Naive B cell (primary cell): ENCODE measurements at places on chromosomes 5 and 9. TPM values are rescaled to one million over a fixed set of nuclear protein-coding genes. Genes with fewer than 3 reads are reported as not detected.

DNA sequence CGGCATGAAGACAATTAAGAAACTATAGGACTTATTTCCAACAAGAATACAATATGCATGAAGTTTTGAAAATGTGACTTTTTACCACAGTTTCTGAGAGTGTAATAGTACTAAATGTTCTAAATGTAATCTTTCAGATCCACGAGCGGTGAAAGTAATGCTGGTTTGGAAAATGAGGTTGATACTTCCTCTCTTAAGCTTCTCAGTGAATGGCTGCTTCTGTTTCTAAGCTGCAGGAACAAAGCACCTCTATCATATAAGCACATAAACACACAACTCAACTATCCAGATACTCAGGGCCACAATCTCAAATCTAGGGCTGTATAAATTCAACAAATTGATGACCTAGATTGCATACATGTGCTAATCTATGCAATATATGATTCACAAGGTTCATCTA lies 78.3 kb downstream of the LIFR start:
- H3K4me1 ChIP-seq: no peaks in the 10 kb centered on the region
- DNase-seq: no peak
- H3K27me3 ChIP-seq: peaks cover 46% of the 10 kb centered on the region
- no peaks in the 10 kb centered on the region for H3K36me3 ChIP-seq

DNA sequence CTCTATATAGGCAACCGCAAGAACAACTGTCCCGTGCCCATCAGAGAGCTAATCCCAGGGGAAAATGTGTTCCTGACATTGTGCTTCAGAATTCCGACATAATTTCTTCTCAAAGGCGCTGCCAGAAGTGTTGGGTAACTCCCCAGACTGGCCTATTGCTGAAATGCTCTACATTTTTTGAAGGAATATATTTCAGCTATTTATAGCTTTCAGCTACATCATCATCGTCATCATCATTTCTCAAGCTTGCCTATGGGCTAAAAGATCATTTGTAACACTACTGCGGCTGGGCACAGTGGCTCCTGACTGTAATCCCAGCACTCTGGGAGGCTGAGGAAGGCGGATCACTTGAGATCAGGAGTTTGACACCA lies 49.7 kb downstream of the MYO10 start:
- DNase-seq: no peak
- H3K4me3 ChIP-seq: no peak overlapping the region
- no peak overlapping the region for H3K27ac ChIP-seq
- H3K36me3 ChIP-seq: peaks cover 5% of the 10 kb centered on the region

- H3K4me1 ChIP-seq: peaks cover 2% of the 10 kb centered on the region
- DNase-seq: no peak
These were observed 5.5 kb upstream of the GSN start for GRCh38 chr9:121262423-121262822.

Gene PALM2AKAP2
- polyA plus RNA-seq: not detected

GRCh38 chr9:27383524-27383923 lies 86.6 kb upstream of the EQTN start:
- no peak for DNase-seq
- peak overlapping the region; percentile 89 for H3K27ac ChIP-seq
- H3K4me1 ChIP-seq: peaks cover 91% of the 10 kb centered on the region
- H3K27me3 ChIP-seq: no peaks in the 10 kb centered on the region
- peak overlapping the region; percentile 82 for H3K4me3 ChIP-seq

GRCh38 chr9:94490465-94490864 lies 64.4 kb upstream of the PCAT7 start:
- peaks cover 8% of the 10 kb centered on the region for H3K27me3 ChIP-seq
- DNase-seq: no peak
- no peak overlapping the region for H3K27ac ChIP-seq
- H3K4me3 ChIP-seq: no peak overlapping the region
- H3K4me1 ChIP-seq: no peaks in the 10 kb centered on the region

GRCh38 chr5:173627271-173627670 lies 10.8 kb upstream of the BOD1 start:
- no peak for DNase-seq
- H3K4me1 ChIP-seq: peaks cover 14% of the 10 kb centered on the region
- peaks cover 9% of the 10 kb centered on the region for H3K27me3 ChIP-seq
- H3K36me3 ChIP-seq: no peaks in the 10 kb centered on the region
- no peak overlapping the region for H3K4me3 ChIP-seq
- no peak overlapping the region for H3K27ac ChIP-seq

DNA sequence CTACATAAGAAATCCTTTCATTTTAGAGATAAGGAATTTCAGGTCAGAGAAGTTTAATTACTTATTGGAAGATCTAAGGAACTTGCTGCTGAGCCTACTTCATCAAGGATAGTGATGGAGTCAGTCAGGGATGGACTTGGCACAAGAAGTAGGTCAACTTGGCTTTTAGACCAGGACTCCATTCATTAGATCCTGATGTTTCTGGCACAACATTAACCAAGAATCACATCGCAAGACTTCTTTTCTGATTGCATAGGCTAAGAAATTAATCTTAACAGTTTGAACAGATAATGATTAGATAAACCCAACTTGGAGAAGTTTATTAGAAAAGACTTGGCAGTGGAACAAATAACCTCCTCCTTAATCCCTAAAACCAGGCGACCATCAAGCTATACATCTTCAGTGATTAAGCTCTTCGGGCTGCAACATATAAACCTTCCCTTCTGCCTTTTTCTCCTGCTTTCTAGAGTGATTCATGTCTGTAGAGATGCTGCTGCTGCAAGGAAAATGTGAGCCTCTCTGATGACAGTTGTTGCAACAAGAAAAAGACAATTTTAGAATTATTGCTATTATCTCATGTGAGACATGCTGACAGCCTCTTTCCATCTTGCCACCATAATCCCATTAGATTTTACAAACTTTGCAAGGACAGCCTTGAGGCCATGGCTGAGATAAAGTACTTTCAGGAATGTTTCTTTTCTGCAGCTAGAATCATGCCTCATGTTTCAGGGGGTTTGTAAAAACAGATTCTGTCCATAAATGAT lies 207.9 kb upstream of the SLC27A6 start:
- H3K27me3 ChIP-seq: no peaks in the 10 kb centered on the region
- H3K4me3 ChIP-seq: no peak overlapping the region
- DNase-seq: no peak
- no peak overlapping the region for H3K27ac ChIP-seq

Gene ADAMTS2
- not detected for polyA plus RNA-seq

Gene PTGDS
- 1.4 TPM for polyA plus RNA-seq

DNA sequence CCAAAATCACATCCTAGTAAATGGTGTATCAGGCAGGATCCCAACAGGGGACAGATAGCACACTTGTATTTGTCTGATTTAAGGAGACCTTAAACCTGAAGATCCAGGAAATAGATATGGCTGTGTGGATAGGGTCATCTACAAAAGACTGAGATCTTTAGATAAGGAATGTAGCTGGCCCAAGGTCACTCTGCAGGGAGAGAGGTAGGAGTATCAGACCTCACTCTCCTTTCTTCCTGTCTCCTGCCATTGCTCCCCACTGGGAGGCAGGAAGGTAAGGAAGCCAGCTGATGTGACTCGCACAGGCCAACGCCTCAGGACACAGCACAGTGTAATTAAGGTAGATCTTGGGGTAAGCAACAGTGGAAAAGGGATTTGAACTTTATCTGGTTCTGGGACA lies 85.8 kb downstream of the PLPPR1 start:
- DNase-seq: no peak
- H3K27me3 ChIP-seq: no peaks in the 10 kb centered on the region
- no peaks in the 10 kb centered on the region for H3K36me3 ChIP-seq
- no peak overlapping the region for H3K27ac ChIP-seq
- no peaks in the 10 kb centered on the region for H3K4me1 ChIP-seq

- DNase-seq: no peak
- peaks cover 11% of the 10 kb centered on the region for H3K36me3 ChIP-seq
- no peak overlapping the region for H3K27ac ChIP-seq
These were observed 170.4 kb upstream of the OTULINL start for GRCh38 chr5:14411216-14411615.

Gene CDO1
- polyA plus RNA-seq: not detected

- H3K27ac ChIP-seq: no peak overlapping the region
- DNase-seq: no peak
- peaks cover 9% of the 10 kb centered on the region for H3K4me1 ChIP-seq
- H3K4me3 ChIP-seq: no peak overlapping the region
- H3K36me3 ChIP-seq: no peaks in the 10 kb centered on the region
These were observed 155.4 kb downstream of the GOLPH3 start for GRCh38 chr5:32018476-32019436.

Gene SPAG8
- polyA plus RNA-seq: not detected

DNA sequence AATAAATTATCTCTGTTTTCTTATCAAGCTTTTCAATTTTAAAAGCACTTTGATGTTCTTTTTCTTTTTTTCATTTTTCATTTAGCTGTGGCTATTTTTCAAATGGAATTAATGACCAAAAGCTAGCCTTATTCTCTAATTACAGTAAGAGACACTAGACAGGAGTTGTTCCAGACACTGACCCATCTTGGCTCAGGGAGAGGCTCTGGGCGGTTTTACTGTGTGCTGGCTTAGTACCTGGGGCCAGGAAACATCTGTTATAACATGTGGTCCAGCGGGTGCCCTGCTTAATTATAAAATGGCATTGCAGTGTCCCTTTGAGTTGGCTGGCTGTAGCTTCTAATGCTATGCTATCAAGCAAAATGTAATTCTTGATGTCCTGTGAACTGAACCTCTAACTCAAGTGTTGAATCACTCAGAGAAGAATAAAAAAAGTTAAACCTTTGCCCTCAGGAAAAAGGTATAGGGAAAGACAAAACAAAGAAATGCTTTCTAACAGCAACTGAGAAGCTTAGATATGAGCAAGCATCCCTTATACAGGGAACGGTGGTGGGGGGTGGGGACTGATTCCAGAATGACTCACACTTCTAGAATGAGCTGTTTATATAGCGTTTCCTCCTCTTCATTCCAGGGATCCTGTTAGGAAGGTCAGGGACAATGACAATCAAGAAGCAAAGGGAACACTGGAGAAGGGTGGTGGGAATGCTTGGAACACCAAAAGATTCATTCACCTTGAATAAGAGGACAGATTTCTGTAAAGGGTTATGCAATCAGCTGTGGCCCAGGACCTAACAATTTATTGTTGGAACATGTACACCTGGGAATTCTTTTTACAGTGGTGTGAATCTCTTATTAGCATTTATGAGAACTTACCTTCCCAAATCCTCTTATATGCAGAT lies 58.7 kb upstream of the NFIB start:
- no peak overlapping the region for H3K4me3 ChIP-seq
- no peak overlapping the region for H3K27ac ChIP-seq
- peaks cover 11% of the 10 kb centered on the region for H3K27me3 ChIP-seq

DNA sequence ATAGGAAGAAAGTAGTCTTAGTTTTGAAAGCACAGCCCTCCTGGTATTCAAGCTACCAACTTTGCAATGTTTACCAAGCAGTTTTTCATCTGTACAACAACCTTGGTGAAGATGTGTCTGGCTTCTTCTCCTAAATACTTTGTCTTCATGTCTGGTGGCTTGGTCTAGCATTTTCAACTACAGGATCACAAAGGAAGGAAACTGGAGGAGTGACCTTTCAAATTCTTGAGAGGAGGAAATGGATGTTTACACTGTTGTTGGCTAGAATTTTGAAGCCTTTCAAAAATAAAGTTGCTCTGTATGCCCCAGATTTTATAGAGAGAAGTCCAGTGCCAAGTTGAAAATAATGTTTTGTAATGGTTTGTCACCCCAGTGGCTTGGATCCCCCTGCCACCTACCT lies 16.3 kb downstream of the PAM start:
- no peaks in the 10 kb centered on the region for H3K27me3 ChIP-seq
- no peak for DNase-seq
- no peak overlapping the region for H3K4me3 ChIP-seq
- H3K36me3 ChIP-seq: no peaks in the 10 kb centered on the region
- H3K4me1 ChIP-seq: no peaks in the 10 kb centered on the region

DNA sequence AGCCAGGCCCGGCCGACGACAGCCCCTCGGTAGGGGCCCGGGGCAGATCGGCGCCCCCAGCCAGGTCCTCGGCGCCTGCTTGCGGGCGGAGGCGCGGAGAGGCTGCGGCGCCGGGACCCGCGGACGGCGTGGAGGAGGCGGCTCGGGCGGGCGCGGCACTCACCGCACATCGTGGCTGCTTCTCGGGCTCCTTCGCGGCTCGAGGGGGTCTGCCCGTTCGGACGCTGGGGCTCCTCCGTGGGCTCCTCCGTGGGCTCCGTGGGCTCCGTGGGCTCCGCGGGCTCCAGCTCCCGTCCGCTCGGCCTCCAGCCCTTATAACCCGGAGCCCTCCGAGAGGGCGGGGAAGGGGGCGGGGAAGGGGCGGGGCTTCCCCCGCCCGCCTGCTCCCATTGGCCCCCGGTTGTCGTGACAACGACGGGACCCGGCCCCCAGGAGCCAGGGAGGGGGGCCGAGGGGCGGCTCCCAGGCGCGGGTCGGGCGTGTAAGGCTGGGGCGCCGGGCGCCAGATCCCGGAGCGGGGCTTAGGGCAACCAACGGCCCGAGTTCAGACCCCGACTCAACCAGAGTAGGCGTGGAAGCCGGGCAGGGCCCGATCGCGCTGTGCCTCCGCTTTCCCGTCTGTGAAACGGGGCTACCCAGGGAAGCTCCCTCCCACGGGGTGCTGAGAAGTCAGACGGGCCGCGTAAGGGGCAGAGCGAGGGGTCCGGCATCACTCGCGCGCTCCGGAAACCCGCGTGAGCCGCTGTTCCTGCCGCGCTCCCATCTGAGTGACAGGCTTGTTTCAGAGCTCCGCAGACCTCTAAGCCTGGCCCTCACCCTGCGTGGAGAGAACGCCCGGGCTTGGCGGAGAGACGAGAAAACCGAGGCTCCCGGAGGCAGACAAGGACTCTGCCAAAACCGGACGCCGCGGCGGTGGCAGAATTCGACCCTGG lies at the start of gene GFPT2:
Gene GFPT2 (minus strand): TSS at position 289 of the 932 bp plus-strand sequence. CDS start 119 bp downstream, at position 170.
- H3K36me3 ChIP-seq: peaks cover 7% of the 10 kb centered on the region
- H3K27me3 ChIP-seq: peaks cover 62% of the 10 kb centered on the region
- peak within 1 kb of the TSS; percentile 86 for H3K4me3 ChIP-seq
- H3K27ac ChIP-seq: no peak within 1 kb of the TSS
- peaks cover 8% of the 10 kb centered on the region for H3K4me1 ChIP-seq

Gene SHC3
- not detected for polyA plus RNA-seq

Gene TMC1
- polyA plus RNA-seq: not detected

DNA sequence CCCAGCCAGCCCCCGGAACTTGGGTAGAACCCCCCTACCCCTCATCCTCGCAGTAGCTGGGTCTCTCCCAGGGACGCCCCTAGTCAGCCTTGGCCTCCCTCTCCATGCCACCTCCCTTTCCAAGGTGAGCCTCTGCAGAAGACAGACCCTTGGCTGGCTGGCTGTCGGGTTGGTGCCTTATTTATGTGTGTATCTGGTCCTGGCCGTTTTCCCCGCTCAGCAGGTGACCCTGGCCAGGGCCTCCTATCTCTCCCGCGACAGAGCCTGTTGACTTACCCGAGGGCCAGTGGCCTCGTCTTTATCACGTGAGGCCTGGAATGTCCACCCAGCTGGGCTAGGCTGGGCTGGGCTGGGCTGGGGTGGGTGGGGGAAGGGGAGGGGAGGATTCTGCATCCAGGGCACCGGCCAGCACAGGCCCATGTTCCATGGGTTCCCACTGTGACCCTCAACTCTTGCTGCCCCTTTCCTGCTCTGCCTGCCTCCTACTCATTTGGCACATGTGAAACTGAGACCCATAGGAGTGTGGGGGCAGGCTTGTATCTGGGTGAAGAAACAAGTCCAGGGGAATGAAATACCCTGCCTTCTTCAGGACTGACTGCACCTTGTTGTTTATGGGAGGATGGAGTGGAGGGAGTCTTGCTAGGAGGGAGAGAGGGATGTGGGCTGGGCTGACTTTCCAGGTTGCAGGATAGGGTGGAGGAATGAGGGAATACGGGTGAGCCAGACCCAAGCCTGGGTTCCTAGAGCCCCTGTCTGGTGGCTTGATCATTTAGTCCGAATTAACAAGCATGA lies 3.1 kb downstream of the CXXC5 start:
- peaks cover 71% of the 10 kb centered on the region for H3K4me1 ChIP-seq
- peak overlapping the region; percentile 78 for H3K4me3 ChIP-seq
- peak overlapping the region; percentile 96 for H3K27ac ChIP-seq
- no peaks in the 10 kb centered on the region for H3K27me3 ChIP-seq
- no peak for DNase-seq

- H3K4me1 ChIP-seq: no peaks in the 10 kb centered on the region
- no peak for DNase-seq
- H3K27me3 ChIP-seq: no peaks in the 10 kb centered on the region
- H3K27ac ChIP-seq: peak overlapping the region; percentile 17
These were observed 52.4 kb downstream of the CD180 start for GRCh38 chr5:67144183-67144639.
